Activated CD4-positive, alpha-beta T cell treated with anti-CD3 and anti-CD28 coated beads, Interleukin-2, amount 10 ng/mL, durations not matched to agents 24 days and 14 days (primary cell): ENCODE measurements at places on chromosomes 11 and 22. TPM values are rescaled to one million over a fixed set of nuclear protein-coding genes. Genes with fewer than 3 reads are reported as not detected.

Gene TEX54
- total RNA-seq: 0.79 and 2.0 TPM in 2 replicates

Gene NRGN
- 4.4 and 5.4 TPM in 2 replicates for total RNA-seq

Gene CELSR1
- total RNA-seq: 0.36 and 0.37 TPM in 2 replicates

Gene MS4A12
- total RNA-seq: not detected in 2 replicates

Gene SLC37A2
- 0.07 TPM in 2 replicates for total RNA-seq

Gene NCF4
- 12.3 and 13.6 TPM in 2 replicates for total RNA-seq

Gene ZNRF3
- total RNA-seq: 2.0 and 2.3 TPM in 2 replicates

Gene APOA5
- total RNA-seq: not detected in 2 replicates

Gene NCR3LG1
- total RNA-seq: 4.4 and 4.5 TPM in 2 replicates

Gene VSIG2
- 0.23 TPM in 1 of 2 replicates, not detected in the other for total RNA-seq

Gene CCDC88B
- 116 and 119 TPM in 2 replicates for total RNA-seq

Gene C11orf86
- total RNA-seq: not detected in 2 replicates

Gene KRTAP5-2
- not detected in 2 replicates for total RNA-seq

Gene GRM5
- not detected in 2 replicates for total RNA-seq

Gene BEST1
- total RNA-seq: 0.07 TPM in 1 of 2 replicates, not detected in the other

Gene MICAL3
- 47.0 and 51.2 TPM in 2 replicates for total RNA-seq

Gene CARD16
- 7.2 and 9.0 TPM in 2 replicates for total RNA-seq

Gene PAMR1
- total RNA-seq: not detected in 2 replicates

Gene ARHGEF12
- total RNA-seq: 20.0 and 20.3 TPM in 2 replicates

Gene SCGB1C1
- not detected in 2 replicates for total RNA-seq

Gene CHRDL2
- not detected in 2 replicates for total RNA-seq

Gene NCAM1
- not detected in 2 replicates for total RNA-seq

Gene TMEM191B
- not detected in 2 replicates for total RNA-seq
